NB4 (cell line): ENCODE measurements at places on chromosomes 3 and 15.

DNA sequence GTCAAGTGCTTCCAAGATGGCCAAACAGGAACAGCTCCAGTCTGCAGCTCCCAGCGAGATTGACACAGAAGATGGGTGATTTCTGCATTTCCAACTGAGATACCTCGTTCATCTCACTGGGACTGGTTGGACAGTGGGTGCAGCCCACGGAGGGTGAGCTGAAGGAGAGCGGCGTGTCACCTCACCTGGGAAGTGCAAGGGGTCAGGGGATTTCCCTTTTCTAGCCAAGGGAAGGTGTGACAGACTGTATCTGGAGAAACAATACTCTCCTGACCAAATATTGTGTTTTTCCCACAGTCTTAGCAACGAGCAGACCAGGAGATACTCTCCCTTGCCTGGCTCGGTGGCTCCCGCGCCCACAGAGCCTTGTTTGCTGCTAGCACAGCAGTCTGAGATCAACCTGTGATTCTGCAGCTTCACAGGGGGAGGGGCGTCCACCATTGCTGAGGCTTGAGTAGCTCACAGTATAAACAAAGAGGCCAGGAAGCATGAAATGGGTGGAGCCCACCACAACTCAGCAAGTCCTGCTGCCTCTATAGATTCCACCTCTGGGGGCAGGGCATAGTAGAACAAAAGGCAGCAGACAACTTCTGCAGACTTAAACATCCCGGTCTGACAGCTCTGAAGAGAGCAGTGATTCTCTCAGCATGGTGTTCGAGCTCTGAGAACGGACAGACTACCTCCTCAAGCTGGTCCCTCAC, 293.5 kb upstream of the SUCLG2 start:
- no peak for DNase-seq

DNA sequence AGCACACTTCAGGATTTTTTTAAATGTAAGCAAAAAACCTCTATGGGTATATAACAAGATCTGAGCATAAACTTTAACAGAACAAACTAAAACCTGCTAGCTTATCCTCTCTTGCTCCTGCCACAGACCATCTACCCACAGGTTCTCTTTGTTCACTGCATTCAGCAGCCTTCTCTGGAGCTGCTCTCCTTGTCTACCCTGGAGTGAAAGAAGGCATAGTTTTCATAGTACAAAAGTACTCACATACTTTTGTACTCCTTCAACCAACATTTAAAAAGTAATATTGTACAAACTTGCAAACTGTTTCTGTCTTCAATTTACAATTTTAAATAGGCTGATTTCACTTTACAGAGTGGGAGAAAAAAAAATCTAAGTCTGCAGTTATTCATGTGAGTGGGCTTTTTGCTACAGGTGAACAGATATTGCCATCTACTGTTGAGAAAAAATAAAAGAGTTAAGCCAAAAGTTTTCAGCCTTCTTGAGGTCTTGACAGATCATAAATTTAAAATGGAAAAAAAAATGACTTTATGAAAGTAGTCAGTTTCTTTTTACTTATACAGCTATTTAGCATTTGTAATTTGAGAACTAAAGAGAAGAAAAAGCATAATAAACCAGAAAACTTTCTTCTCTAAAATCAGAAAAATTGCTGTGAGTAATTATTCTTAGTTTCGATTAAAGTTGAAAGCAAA, 20.4 kb downstream of the TERC start:
- peak; percentile 15 for DNase-seq

GRCh38 chr3:178223876-178224275, 312.4 kb upstream of the KCNMB2 start:
- DNase-seq = no peak

DNA sequence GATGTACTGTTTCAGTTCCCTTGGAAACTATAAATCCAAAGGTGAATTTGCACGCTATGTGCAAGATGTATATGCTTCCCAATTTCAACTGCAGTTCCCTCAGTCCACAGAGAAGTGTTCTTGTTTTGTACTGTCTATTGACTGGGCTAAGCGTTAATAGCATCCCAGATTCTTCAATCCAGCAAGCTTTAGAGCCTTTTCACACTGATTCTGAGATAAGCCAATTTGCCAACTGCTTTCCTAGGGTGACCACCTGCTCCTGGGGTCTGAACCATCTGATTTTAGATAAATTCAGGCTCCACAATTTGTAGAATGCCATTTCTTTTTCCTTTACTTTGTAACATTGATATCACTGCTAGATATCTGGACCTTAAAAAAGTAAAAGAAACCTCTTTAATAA, 340.1 kb downstream of the PTPRG start:
- DNase-seq = no peak

DNA sequence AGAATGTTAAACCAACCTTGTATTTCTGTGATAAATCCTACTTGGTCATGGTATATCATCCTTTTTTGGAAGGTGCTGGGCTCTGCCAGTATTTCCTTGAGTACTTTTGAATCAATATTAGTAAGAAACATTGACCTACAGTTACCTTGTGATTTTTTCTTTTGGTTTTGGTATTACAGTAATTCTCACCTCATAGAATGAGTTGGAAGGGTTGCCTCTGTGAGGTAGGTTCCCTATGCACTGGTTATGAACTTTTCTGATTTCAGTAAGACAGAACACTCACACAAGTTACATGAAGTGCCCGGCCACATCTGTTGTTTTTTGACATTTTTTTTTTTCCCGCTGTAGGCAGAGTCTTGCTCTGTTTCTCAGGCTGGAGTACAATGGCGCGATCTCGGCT, 20.0 kb downstream of the PCCB start:
- no peak for DNase-seq

DNA sequence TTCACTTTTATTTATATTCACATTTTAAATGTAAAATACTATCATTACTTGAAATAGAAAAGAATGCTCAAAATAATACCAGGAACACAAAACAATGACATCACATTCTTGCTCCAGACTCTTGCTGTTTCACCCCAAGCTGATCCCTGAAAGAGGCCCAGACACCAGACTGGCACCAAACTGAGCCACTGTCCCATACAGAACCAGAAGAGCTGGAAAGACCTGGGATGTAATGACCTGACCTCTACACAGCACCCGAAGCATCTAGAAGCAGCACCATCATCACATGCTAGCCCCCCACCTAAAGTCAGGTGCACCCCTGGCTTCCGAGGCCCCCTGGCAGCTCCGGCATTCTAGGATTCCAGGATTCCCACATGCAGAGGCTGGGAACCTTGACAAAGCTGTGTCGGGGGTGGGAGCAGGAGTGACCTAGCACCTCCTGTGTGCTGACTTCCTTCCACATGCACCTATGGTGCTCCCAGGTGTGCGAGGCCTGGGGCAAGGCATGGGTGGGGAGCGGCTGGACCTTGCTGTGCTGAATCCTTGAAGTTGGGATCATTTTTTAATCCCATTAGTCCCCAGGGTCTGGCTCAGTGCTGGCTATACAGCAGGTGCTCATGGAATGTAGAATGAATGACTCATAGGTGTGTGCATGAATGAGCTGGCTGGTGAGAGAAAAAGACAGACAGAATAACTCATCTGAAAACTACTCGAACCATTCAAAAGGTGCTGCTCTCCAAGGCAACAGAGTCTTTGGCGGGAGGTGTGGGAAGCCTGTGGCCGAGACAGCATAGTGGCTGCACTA, 144.7 kb upstream of the IQSEC1 start:
- no peak for DNase-seq

GRCh38 chr15:88266170-88266569, 9.6 kb upstream of the NTRK3 start:
- no peak for DNase-seq

GRCh38 chr3:73254062-73254461, 192.6 kb downstream of the EBLN2 start:
- DNase-seq = no peak

DNA sequence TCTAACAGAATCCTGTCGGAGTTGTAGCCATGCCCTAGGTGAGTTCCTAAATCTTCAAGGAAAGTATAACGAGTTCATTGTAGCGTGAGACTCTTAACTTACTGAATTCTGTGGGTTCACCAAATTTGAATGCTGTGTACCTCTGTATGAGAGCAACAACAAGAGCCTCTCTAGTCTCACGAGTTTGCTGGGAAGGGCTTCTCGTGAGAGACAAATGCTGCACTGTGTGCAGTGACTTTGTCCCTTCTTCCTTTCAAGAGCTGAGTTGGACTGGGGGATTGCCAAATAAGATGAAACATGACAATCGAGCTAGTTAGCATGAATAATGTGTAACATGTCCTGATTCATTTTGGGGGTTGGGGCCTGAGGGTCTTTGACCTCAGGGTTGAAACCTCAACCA, 32.2 kb downstream of the KAT2B start:
- no peak for DNase-seq

GRCh38 chr3:185207931-185208746, 45.7 kb downstream of the EHHADH start:
- no peak for DNase-seq

DNA sequence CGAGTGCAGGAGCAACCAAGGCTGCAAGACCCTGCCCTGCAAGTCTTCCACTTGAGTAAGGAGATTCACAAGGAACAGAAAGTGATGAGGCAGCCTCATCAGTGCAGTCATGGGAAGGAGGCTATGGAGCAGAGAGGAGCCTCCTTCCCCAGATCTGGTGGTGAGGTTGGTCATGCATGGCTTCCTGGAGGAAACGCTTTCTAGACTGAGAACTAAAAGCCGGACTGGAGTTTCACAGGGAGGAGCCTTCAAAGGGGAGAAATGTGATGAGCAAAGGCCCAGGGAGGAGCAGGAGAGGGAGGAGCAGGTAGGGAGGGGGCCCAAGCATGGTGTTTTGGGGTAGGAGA, 139.9 kb downstream of the SRGAP3 start:
- DNase-seq = no peak

DNA sequence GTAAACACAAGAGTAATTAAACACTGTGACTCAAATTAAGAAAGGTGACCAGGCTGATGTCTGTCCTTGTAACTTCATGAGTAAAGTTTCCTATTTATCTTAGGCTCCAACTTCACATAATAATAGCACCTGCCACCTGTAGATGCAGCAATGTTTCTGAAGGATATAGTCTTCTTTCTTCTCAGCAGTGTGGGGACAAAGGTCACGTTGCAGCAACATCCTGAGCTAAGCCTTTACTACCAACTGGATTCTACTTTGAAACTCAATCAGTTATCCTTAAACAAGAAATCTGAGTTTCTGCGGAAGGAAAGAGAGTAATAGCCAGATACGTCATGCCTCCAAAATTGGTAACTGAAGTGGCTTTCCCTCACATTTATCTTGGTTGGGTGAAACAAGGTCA, 253.1 kb downstream of the RBMS3 start:
- DNase-seq = no peak

GRCh38 chr3:128194843-128195242, 41.6 kb downstream of the EEFSEC start:
- no peak for DNase-seq

- DNase-seq = no peak
Measured at GRCh38 chr3:122013448-122013925, 8.6 kb downstream of the ILDR1 start.

GRCh38 chr15:53390549-53390948, 368.9 kb downstream of the WDR72 start:
- no peak for DNase-seq

DNA sequence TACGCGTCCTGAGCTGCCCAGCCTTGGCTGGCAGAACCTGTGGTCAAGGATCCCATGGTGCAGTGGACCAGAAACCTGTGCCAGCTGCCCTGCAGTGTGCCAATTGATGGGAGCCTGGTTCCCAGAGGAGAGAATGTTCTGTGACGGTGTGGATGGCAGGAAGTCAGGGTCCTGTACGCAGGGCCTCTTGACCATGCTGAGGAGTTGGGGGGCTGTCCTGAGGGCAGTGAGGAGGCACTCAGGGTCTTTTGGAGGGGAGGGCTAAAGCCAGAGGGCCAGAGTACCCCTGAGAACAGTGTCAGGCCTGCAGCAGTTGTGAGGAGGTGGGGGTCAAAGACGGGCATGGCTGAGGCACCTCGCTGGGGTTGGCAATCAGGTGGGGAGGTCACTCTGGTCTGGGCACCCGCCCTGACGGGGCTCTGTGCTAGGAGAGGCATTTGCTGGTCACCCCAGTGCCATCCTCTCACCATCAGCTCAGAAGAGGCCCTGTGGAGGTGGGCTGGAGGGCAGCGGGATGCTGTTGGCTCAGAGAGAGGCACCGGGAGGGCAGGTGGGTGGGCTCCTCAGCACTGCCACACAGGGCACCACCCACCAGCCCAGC, 61.0 kb downstream of the SCN5A start:
- no peak for DNase-seq

- DNase-seq = no peak
Measured at GRCh38 chr3:39127908-39128304, 20.4 kb downstream of the TTC21A start.

DNA sequence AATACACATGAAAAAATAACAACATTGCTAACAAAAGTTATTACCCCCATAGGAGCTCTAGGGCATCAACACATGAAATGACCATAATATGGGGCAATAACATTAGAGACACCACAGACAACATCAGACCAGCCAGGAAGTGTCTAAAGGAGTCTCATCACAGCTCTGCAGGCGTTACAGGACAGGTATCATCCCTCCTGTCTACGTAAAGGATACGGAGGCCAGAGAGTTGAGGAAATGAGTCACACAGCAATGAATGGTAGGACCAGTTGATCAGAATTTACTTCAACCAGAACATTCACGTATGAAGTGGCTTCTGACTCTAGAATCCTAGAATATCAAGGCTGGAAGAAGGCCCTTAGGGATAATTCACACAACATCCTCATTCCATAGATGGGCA, 1.8 kb downstream of the NME9 start:
- no peak for DNase-seq

GRCh38 chr3:35393901-35394799, 245.2 kb upstream of the ARPP21 start:
- no peak for DNase-seq

DNA sequence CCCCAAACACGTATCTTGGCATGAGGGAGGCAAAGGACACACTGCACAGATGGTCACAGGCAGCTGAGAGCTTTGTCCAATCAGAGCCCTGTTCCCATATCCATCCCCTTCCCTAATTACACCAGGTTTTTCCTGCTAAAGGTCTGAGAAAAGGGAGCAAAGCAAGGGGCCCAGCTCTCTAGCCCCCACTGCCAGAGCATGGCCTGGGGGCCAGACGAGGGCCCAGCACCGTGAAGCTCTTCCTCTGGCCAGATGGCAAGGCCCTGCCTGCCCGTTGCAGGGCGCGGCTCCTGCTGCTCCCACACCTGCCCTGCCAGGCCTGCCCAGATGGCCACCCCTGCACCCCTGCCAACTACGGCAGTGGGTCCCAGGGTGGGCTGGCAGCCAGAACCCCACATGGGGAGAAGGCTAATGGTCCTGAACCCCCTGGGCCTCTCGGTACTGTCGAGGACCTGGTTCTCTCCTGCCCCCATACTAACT, 3.2 kb downstream of the SHF start:
- no peak for DNase-seq

- DNase-seq = no peak
Measured at GRCh38 chr15:66564136-66565041, 1.4 kb downstream of the LCTL start.
